ENCODE measurements at places on chromosomes 16 and 17.
A peak's percentile ranks its signal among the peaks of the same experiment; 100 is the strongest.

GRCh38 chr17:70288540-70289290 lies 119.4 kb downstream of the KCNJ2 start:
- DNase-seq = no peak

DNA sequence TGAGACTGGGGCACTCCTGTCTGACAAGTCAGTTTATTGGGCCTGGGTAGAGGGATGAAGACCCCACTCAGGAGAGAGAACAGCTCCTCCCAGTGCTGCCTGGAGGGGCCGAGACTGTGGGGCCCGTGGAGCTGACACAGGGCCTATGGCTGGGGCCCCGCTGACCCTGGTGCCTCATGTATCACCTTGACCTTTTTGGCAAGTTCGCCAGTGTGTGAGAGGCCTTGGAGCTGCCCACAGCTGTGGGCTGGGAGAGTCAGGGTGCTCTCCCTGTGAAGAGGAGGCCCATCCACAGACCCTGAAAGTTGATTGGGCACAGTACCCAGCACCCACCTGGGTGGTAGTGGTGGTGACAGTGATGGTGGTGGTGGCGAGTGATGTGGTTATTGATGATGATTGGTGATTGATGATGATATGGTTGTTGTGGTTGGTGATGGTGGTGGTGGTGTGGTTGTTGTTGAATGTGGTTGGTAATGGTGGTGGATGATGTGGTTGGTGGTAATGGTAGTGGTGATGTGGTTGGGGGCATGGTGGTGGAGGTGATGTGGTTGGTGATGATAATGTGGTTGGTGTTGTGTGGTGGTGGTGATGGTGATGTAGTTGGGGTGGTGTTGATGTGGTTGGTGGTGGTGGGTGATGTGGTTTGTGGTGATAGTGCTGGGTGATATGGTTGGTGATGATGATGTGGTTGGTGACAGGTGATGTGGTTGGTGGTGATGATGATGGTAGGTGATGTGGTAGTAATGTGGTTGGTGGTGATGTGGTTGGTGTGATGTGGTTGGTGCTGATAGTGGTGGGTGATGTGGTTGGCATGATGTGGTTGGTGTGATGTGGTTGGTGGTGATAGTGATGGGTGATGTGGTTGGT lies 29.1 kb downstream of the BAHCC1 start:
- no peak for DNase-seq

DNA sequence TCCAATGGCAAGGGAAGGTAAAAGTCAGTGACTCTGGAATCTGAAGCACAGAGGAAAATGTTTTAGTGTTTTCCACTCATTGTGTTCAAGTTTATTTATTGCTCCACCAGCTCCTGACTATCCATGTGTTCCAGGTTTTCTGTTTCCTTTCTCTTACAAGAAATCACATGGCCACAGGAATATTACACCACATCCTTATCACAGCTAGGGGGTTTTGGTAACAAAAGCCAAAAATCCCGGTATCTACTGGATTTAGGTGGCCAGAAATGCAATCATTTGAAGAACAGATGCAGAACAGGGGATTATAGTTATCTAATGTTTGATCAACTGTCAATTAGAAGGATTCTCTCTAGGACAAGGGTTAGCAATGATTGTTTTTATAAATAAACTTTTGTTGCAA lies 47.9 kb downstream of the STH start:
- no peak for DNase-seq

- peak; percentile 36 for DNase-seq
These were observed 6.0 kb downstream of the HSDL1 start for GRCh38 chr16:84138824-84139627.

GRCh38 chr16:766008-766819 lies 5.7 kb downstream of the MSLN start:
- DNase-seq = no peak

GRCh38 chr16:30354423-30355143 lies 525 bp downstream of the CD2BP2 start:
- no peak for DNase-seq

DNA sequence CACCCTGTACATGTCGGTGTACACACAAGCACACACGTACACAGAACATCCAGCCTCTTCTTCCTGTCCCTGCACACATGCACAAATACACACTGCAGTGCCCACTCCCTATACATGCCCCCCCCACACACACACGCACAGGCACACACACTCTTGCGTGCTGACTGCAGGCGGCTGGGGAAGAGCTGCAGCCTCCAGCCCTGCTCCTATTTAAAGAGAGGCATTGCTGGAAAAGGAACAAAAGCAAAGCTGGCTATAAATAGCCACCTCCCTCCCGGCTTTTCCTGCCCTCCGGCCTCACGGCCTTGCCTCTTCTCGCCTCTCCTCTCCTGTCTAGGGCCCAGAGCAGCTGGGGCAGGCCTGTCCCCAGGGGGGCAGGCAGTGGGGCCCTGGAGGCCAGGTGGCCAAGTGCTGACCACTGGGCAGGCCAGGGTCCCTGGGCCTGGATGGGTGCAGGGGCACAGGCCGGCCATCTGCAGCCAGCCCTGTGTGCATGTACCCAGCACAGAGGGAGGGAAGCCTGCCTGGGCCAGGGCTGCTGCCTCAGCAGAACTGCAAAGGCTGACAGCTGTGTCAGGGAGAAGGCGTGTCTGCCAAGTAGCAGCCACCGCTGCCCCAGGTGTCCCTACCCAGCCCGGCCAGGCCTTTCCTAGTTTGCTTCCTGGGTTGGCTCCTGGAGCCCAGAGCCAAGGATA lies 25.4 kb downstream of the RTN4RL1 start:
- peak; percentile 89 for DNase-seq

- DNase-seq = no peak
These were observed 3.1 kb downstream of the LMF1 start for GRCh38 chr16:967546-968295.

DNA sequence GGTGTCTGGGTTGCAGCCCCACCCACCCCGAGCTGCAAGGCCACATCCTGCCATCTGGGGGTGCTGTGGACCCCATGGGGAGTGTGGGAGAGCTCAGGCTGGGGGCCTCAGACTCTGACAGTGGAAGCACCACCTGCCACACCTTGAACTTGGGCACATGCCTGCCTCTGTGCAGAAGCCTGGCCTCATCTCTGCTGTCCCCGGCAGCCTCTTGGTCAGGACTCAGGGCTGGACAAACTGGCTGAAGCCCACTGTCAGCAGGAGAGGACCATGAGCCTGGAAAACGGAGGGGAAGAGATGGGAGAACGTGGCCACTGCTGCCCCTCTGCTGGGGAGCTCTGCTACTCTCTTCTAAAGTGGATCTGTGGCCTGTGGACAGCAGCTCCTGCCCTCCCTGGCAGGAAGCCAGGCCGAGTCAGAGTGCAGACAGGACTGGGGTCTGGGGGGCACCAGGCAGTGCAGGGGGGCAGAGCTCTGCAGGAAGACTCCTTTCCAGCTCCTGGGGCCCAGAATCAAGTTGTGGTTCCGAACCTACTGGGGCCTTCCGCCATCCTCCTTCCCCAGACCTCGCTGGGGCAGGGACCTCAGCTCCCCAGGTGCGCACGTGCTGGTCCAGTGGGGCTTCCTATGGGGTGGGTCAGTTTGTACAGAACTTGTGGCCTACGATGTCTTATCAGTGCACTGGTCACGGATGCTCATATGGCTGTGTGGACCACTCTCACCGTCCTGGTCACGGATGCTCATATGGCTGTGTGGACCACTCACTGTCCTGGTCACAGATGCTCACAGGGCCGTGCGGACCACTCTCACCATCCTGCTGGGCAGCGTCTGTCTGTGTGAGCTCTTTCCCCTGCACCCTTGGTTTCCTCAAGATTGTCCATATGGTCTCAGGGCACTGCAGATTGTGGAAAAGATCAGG lies 207.7 kb downstream of the LAT start:
- no peak for DNase-seq

DNA sequence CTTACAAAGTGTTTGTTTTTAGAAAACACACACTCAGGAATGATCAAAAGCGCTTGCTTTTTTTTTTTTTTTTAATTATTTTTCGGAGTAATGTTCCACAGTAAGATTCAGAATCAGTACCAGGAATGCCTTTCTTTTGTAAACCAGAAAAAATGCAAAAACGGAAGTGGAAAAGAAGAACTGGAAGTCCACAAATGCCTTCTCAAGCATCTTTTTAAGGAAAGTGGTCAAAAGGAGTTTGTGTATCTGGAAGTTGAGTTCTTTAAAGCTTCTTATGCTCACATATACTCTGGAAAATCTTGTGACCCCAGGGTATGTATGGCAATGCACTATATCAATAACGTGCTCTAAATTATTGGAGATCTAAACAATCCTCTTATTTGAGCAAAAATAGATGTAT lies 126.0 kb downstream of the ABCA8 start:
- no peak for DNase-seq

DNA sequence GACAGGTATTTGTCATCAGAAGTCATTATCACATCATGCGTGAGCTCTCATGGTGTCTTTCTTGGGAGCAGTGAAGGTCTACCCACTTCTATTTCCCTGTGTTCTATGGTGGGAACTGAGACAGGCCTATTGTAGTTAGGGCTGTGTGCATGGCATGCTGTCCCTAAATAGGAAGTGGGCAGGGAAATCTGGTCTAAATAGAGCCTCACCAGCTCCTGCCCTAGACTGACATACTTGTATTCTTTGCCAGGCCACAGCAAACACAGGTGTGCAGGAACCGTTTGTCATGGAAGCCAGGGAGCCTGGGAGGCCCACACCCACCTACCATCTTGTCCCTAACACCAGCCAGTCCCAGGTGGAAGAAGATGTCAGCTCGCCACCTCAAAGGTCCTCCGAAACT lies 10.1 kb downstream of the SLC7A6 start:
- DNase-seq = no peak

DNA sequence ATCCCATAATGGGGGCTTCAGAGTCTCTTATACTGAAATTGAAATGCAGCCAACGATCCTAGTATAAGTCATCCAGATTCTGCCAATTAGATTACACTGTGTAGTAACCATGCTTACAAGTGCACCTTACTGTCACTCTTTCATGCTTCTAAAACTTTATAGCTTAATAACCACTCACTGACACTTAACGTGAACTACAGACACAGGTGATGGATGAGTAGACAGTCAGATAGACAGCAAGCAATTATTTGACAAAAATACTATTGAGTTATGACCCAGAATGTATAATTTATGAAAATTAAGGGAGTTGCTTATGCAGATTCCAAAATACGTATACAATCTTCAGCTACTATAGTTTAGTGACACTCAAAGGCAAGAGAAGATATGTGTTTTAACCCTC lies 6.3 kb downstream of the CDH8 start:
- no peak for DNase-seq

GRCh38 chr16:13231365-13231764 lies 330.0 kb downstream of the SHISA9 start:
- DNase-seq = peak; percentile 7

Data from RPMI7951 (cell line).